ENCODE measurements at places on chromosomes 7 and 10.

GRCh38 chr10:121248266-121248665 is 350.0 kb downstream of the FGFR2 start:
- no peak for DNase-seq

- no peak for DNase-seq
Measured at GRCh38 chr7:1468643-1469298, 9.5 kb upstream of the MICALL2 start.

DNA sequence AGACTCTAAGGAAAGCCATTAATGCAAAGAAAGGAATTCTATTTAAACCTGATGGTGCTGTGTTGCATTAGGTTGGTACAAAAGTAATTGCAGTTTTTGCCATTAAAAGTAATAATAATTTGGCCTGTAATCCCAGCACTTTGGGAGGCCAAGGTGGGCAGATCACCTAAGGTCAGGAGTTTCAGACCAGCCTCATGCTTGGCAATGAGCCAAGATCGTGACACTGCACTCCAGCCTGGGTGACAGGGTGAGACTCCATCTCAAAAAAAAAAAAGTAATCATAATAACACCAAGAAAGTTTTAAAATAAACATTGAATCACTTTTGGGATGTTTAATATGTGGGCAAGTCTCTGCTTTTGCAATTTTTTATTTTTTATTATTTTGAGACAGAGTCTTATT is 107.3 kb upstream of the FRMD4A start:
- DNase-seq: no peak

DNA sequence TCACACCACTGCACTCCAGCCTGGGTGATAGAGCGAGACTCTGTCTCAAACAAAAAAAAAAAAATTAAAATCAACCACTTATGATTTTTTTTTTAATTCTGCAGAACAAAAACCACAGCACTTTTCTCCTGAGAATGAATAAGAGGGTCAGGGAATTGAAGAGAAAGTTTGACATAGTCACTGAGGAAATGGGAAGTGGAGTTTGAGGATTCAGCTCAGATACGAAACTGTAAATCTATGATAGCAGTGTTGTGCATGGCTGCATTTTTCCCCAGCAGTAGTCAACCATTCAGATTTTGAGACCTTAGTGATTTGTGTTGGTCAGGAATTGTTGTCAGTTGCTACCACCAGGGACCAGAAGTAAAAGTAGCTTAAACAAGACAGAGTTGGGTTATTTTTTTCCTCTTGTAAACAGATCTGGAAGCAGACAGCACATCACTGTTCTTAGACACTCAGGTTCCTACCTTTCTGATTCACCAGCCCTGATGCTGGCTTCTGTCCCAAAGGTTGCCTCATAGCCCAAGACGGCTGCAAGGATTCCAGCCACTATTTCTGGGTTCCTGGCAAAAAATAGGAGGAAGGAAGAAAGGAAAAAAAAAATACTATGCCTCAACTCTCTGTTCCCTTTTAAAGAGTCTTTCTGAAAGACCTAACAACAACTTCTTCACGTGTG is 20.1 kb downstream of the PILRA start:
- no peak for DNase-seq

DNA sequence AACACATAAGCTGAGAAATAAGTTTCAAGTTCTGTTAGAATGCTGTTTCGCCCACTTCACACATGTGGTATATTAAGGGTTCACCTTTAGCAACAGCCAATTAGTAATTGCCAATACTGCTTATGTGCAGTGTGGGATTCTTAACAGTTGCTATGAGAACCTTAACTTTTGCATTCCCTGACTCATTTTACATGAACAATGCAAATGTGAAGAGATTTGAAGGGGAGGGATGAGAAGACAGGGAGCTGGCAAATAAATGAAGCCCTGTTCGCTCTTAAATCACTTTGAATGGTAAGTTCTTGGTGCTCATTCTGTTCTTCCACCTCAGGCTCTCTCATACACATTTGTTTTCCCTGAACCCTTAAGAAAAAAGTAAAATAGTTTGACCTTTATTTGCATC is 82.3 kb downstream of the LRRC4 start:
- DNase-seq: no peak

- no peak for DNase-seq
Measured at GRCh38 chr7:150979713-150980390, 1.7 kb upstream of the KCNH2 start.

DNA sequence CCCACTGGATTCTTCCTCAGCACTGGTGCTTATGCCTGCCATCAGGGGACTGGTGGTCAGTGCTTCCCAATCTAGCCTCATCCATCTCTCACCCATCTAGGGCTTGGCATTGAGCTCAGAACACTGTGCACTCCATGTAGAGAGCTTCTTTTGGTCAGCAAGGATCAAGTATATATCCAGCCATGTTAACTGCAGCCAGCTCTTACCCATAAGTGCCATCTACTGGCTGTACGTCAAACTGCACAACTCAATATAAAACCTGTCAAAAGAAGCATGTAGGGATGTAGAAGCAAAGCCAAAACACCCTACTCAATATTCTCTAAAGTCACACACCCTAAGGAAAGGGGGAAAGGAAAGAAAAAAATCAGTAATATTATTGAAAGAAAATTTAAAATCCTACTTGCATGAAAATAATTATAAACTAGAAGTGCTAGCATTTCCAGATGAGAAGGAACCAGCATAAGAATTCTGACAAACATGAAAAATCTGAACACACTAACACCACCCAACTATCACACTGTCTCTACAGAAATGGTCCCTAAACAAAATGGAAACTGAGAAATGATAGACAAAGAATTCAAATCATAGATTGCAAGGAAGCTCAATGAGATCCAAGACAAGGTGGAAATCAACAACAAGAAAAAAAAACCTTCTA is 531.1 kb upstream of the STEAP1 start:
- no peak for DNase-seq

DNA sequence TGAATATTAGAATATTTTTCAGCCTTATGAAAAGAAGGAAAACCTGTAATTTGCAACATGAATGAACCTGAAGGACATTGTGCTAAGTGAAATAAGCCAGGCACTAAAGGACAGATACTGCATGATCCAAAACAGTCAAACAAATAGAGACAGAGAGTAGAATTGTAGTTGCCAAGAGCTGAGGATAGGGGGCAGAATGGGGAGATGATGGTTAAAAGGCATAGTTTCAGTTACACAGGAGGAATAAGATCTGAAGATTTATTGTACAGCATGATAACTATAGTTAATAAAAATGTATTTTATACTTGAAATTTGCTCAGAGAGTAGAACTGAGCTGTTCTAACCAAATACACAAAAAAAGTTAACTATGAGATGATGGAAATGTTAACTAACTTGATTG is 149.0 kb upstream of the TMEM106B start:
- no peak for DNase-seq

- no peak for DNase-seq
Measured at GRCh38 chr7:22268884-22269421, 88.0 kb downstream of the RAPGEF5 start.

DNA sequence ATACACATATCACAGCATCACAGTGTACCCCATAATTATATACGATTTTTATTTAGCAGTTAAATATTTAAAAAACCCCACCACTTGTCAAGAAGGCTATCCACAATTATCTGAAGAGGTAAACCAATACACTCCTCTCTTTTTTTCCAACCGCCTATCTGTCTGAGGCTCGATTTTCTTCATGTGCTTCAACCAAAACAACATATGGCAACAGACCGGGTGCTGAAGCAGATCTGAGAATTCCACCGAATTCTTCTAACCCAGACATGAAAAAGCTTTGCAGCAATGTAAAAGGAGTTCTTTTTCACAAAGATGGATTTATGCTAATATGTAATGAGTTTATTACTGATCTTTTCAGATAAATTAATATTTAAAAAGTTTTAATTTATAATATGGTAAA is 132.4 kb upstream of the RHEB start:
- DNase-seq: no peak

- DNase-seq: no peak
Measured at GRCh38 chr10:95287281-95287680, 3.5 kb downstream of the PDLIM1 start.

DNA sequence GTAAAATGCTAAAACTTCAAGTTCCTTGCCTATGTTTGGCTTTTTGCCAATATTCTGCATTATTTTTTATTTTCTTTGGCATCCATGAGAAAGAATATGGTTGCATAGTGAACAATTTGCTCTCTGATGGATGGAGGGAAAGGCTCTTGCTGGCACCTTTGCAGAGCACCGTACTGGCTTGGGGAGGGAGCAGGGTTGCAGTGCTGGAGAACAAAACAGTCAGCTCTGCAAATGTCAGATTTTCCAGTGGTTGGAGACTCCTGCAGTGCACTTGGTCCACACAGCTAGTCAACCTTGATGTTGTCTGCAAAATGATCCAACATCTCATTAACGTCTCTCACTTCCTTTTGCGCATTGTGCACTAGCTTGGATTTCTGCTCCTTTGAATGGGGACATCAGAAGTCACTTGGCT is 100.8 kb downstream of the ANLN start:
- DNase-seq: no peak

- DNase-seq: no peak
Measured at GRCh38 chr7:148773334-148773733, 74.6 kb downstream of the CUL1 start.

DNA sequence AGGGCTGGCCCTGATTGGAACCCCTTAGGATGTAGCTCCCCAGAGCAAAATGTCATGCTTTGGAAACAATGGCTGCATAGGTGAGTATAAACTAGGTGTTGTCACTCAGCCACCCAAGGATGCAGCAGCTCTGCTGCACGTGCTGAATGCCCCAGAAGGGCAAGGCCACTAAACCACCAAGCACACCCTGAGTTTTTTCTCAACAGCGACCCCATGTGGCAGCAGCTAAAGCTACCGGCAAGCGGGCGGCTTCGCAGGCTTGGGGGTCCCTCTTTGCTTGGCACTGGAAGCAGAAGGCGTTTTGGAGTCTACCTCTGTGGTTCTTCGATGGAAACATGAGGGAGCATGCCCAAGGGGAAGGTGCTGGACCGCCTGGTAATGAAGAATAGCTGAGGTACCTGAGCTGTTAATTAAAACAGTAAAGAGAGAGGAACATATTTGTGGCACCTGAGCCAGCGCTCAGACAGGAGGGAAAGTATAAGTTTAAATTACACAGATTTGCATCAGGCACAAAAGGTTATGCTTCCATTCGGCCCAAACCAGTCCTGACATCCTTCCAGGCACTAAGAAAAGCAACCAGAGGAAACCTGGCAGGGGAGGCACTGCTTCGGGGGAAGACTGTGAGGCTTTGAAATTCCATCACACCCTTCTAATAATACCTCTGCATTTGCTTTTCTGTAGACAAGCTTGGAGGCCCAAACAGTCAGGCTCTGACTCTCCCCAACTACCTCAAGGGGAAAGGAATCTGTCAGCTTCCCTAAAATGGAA is 152.1 kb downstream of the GFRA1 start:
- peak; percentile 33 for DNase-seq

GRCh38 chr10:7971949-7972348 is 82.5 kb upstream of the GATA3 start:
- DNase-seq: no peak

DNA sequence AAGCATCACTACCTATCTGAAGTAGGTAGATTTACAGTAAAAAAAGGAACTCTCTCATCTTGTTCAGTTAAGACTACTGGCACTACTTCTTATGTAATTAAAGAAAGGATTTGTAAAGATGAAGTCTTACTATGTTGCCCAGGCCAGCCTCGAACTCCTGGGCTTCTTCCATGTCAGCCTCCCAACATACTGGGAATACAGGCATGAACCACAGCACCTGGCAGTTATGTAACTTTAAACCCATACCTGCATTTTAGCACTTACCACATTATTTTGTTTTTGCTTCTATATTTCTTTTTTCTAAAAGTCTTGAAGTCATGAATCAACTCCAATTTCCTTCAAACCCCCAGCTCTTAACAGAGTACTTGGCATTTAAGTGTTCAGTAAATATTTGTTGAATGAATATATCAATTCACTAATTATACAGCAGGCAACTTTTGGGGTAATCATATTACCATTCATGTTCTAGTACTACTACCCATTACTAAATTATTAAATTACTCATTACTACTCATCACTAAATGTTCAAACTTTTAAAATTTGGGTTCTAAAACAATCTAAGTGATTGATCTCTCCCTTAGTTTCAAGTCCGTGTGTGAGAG is 31.6 kb upstream of the CCDC71L start:
- DNase-seq: no peak

GRCh38 chr7:27405780-27406179 is 163.2 kb downstream of the EVX1 start:
- DNase-seq: no peak

DNA sequence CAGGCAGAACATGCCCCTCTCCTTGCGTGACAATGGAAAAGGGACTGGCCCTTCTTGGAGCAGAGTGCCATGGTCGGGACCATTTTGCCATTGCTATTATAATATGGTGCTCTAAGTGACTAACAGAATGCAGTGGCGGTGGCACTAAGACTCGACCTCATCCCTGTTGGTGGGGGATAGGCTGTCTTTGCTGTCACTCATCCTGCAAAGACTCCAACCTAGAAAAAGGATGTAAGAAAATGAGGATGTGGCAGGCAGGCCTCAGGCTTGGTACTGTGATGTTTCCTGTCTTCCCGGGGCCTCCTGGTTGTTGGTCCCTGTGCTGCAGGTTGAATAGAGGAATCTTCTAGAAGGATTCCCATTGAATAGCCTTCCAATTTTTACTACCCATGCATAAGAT is 18.6 kb downstream of the BLNK start:
- no peak for DNase-seq

DNA sequence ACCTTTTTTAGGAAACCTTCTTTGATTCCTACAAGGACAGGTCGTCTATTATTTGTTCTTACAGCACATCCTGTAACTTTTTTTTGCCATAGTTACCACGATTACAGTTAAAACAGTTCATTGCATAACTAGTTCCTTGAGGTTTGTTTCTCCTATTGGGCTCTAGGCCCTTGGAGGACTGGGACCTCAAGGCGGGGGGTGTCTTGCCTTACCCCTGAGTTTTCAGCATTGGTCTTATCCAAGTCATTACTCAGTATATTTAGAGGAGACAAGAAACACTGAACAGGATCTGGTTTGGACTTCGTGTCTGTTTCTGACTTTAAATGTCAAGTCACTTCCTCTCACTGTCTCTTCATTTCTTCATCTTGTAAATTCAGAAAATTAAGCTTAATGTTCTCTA is 369.8 kb downstream of the SDK1 start:
- no peak for DNase-seq
